CD4-positive, alpha-beta T cell treated with Interleukin-2 at 100 ng/mL for 4 hours (primary cell): ENCODE measurements at places on chromosomes 1 and 21.

DNA sequence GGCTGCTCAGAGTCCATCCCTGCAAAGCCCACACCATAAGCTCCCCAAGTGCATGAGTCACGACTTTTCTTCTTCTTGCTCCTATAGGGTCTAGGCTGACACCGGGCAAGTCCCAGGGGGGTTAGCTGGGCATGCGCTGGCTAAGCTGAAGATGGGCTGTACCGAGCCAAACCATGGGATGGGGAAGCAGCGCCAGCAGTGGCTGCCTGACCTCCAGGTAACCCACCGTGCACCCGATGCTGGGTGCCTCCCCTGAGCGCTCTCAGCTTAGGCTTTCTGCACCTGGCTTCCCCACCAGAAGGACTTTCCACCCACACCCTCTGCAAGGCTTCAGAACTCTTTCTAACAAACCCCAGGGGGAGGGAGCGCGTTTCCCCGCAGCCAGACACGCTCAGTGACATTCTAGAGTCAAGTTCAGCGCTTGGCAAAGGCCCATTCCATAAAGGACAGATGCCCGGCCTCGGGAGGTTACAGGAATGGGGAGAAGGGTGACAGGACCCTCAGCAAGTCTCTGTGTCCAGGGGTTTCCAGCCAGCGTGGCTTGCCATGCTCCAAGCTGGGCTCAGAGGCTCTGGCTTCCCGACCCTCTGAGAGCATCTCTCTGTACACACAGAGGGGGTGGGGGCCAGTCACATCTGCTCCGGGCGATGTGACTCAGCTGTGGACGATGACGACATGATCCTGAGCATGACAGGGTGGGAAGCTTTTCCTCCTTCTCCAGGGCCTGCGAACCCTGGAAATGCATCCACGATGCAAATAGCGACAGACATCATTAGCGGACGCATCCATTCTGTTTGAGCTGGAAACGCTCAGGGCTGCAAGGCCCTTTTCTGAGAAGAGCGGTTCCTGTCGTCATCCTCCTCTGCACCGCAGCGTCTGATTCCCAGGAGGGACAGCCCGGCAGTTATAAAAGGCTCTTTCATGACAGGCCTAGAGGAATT lies 107.8 kb downstream of the SIK1 start:
- DNase-seq, result no peak

DNA sequence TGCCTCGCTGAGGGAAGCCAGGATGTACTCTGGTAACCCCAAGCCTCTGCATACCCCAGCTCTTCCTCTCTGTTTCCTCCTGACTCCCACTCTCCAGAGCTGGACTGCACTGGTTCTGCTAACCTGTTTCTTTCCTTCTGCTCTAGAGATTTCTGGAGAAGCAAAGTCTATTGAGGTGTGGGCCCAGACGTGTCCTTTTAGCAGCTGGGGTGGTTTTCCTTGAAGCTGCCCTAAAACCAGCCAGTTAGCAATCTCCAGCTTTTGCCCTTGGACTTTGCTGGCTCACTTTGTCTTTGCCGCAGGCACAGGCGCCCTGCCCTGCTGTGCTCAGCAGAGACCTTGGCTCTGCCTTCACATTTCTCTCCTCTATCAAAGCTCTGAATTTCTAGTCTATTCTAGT lies 171.8 kb upstream of the IVNS1ABP start:
- no peak for DNase-seq

GRCh38 chr1:62175568-62176179 lies 19.0 kb upstream of the L1TD1 start:
- DNase-seq, result peak; percentile 47

DNA sequence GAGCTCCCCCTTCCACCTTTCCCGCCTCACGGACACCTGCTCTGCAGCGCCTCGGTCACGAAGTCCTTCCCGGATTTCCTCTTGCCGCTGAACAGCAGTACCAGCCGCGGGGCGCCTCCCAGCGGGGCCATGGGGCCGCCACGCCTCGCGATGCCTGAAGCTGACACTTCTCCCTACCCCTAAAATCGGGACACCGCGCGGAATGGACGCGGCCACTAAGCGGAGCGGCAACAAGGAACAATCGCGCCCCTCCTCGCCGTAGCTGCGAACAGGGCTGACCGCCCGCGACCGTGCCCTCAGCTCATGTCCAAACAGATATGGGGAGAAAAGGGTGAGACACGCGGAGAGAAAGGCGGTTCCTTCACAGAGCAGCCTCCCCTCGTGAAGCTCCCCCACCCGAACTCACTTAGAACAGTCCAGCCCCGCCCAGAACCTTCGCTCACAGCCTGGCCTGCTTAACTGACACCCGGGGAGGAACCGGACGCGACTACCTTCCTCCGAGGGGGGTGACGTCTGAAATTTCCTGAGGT lies at the start of gene PMVK:
TSS of gene PMVK (minus strand) at position 165 of the 530 bp plus-strand sequence. CDS start at position 131, 34 bp downstream.
- peak; percentile 96 for DNase-seq

GRCh38 chr1:154237880-154238506 lies 17.2 kb downstream of the UBAP2L start:
- no peak for DNase-seq
